Large intestine (tissue), 12 donors: ENCODE measurements at places on chromosomes 13 and 19.
A peak's percentile ranks its signal among the peaks of the same experiment; 100 is the strongest.

GRCh38 chr13:40772765-40773473 is 1.9 kb upstream of the MRPS31 start:
- DNase-seq, result peak; percentile 74

- peak; percentile 90 for DNase-seq
Measured at GRCh38 chr19:57830071-57830602, at the start of gene ZNF587B. ZNF587B (plus strand) TSS chr19:57830299; CDS start chr19:57830529, 230 bp downstream.

- no peak for DNase-seq
Measured at GRCh38 chr13:53683608-53684007, 655.0 kb downstream of the OLFM4 start.

DNA sequence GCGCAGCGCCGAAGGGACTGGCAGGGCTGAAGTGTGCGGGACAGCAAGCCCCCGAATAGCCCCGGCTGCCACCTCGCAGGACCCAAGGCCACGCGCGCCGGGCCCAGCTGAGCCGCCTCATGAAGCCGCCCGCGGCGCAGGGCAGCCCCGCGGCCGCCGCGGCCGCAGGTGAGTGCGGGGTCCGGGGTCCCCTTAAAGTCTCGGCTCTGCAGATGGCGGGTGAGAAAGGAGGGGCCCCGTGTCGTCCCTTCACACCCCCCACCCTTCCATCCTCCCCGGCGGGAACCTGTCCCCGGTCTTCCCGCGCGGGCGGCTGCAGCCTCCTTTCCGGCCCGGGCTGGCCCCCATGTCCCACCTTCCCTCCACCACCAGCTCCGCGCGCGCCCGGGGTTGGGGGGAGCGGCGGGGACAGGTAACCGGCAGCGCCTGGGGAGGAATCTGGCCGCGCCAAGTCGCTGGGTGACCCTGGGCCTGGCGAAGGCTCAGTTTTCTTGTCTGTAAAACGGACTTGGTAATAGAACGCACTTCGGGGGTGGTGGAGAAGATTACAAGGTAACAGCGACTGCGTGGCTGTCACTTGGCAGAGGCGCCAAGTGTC is 338 bp downstream of the RGCC start:
- no peak for DNase-seq

GRCh38 chr13:109331898-109332297 is 454.5 kb downstream of the IRS2 start:
- peak; percentile 80 for DNase-seq

DNA sequence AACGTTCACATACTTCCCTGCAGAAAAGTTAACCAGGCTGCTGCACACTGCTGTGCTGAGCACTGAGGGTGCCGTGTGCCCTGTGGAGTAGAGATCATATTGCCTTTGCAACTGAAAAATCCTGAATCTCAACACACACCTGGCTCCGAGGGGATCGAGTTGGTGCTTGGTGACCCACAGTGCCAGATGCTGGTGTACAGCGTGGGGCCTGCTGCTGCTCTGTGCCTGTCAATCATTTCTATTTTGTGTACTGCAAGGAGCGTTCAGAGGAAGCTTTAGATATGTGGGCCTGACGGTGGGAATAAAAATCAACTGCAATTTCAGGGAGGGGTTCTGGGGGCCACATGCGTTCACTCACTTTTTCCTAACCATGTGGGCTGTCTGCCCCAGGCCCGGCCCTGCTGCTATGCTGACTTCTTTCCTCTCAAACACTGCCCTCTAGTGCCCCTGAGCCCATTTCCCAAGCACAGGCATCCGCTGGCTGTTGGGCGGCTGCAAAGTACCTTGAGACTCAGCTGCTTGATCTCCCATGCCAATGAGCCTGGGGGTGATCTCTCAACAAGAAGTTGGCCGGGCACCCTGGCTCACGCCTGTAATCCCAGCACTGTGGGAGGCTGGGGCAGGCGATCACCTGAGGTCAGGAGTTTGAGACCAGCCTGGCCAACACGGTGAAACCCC is 9.7 kb upstream of the LENG8 start:
- no peak for DNase-seq

GRCh38 chr19:1417145-1417544 is 9.8 kb downstream of the DAZAP1 start:
- DNase-seq, result no peak
